ENCODE measurements at places on chromosomes 12 and 14. TPM values are rescaled to one million over a fixed set of nuclear protein-coding genes. Genes with fewer than 3 reads are reported as not detected.
A peak's percentile ranks its signal among the peaks of the same experiment; 100 is the strongest.

DNA sequence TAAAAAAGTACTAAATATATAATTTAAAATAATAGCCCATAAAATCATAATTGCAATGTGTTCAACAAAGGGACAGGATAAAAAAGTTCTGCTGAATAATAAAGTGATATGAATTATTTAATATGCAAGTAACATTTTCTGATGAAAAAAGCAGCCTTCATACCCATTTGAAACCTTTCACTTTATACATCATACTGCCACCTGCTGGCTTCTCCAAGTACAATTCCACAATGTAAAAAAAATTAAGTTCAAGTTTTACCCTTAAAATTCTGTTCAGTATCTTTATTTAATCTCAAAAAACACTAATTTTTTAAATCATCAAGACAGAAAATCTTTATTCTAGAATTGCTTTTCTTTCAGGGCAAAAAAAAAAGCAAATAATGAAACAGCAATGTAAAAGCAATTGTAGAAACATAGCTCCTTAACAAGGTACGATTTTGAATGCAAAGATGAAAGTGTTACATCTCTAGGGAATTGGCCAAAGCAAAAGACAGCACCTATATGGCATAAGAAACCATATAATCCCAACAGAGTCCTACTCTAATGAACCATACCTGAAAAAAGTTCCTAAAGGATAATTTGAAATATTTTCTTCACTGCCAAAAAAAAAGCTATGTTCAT lies 15.0 kb downstream of the MDM1 start:
- no peak for DNase-seq

DNA sequence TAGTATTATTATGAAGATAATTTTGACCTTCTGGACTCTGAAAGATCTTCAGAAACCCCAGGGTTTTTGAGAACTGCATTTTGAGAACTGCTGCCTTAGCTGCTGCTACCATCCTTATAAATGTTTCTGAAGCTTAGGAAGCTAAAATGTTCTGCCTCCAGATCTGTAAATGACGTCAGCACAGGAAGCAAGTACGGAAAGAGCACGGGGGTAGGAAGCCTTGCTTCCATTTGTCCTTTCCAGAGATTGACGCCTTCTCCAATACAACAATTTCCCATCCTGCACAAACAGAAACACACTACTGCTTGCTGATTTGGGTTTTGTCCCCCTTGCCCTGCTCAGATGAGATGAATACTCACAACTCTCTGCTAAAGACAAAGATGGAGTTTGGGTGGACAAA lies 17.9 kb downstream of the RAD52 start:
- DNase-seq = no peak

DNA sequence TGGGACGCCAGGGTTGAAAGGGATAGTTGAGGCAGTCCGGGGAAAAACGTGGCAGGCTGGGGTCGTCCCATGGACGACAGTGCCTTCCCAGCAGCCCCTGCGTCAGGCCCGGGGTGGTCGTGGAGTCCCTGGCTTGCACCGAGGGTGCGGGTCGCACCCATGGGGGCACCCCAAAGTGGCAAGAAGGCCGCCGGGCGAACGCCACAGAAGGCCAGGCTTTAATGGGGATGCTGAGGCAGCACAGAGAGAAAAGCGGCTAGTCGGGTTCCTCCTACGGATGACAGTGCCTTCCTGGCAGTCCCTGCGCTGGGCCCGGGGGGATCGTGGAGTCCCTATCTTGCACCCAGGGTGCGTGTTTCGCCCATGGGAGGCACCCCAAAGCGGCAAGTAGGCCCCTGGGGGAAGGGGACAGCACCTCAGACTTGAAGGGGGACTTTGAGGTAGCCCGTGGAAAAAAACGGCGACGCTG lies 158.6 kb upstream of the ALG10B start:
- no peak for DNase-seq

- no peak for DNase-seq
These were observed 28.7 kb upstream of the FOS start for GRCh38 chr14:75249958-75250336.

- DNase-seq = no peak
These were observed 2.4 kb upstream of the ASB2 start for GRCh38 chr14:93978735-93979134.

- no peak for DNase-seq
These were observed 3.5 kb downstream of the RFX4 start for GRCh38 chr12:106586278-106586802.

DNA sequence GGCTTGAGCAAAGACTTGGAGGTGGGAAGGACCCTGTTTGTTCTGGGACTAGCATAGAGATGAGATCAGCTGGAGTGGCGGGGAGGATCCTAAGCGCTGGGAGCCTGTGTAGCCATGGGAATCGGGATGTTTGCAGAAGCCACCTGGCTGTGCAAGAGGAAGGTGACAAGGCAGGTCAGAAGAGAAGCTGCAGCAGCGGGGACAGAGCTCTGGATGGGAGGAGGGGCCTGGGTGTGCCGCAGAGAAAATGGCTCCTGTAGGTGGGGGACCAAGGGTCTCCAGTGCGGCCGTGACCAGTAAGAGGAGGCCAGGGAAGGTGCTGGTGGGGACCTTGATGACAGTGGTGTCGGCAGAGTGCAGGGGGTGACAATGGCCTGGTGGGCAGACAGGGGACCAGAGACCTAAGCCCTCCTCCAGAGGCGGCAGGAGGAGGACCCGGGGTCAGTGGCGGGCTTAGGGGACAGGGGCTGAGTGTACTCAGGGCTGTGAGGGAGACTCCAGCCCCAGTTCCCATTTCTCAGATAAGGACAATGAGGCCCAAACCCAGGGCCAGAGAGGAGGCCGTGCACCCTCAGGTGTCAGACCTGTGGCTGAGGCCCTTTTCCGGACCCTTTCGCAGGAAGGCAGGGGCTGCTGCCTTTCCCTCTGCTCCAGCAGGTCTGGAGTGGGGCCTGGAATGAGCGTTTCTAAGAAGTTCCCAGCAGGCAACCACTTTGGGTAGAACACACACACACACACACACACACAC lies 206.6 kb upstream of the RTL1 start:
- DNase-seq = no peak

GRCh38 chr12:91890742-91891141 lies 254.9 kb downstream of the BTG1 start:
- no peak for DNase-seq

DNA sequence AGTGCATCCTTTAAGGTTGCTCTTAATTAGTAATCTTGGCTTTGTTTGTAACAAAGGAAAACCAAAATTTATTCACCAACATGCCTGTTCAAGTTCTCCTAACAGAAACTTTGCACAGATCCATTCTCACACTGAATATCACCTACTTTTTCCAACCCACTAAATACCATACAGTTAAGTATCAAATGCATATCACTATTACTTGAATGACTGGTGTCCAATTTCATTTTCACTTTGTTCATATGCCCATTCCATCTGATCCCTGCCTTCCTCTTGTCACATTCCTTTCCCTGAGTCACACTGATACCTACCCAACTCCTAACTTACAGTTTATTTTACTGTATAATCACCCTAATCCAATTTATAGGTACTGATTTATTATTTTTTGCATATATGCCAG lies 286.4 kb downstream of the NELL2 start:
- no peak for DNase-seq

- no peak for DNase-seq
These were observed 133.0 kb downstream of the NDUFA12 start for GRCh38 chr12:94870511-94870910.

GRCh38 chr14:94340533-94340932 lies 17.4 kb upstream of the SERPINA6 start:
- no peak for DNase-seq

- DNase-seq = peak; percentile 3
These were observed 508.2 kb upstream of the ATP2B1 start for GRCh38 chr12:90216815-90217214.

- no peak for DNase-seq
These were observed 210.1 kb upstream of the PELI2 start for GRCh38 chr14:55908106-55908505.

GRCh38 chr14:69314327-69314726 lies 54.4 kb downstream of the GALNT16 start:
- DNase-seq = no peak

DNA sequence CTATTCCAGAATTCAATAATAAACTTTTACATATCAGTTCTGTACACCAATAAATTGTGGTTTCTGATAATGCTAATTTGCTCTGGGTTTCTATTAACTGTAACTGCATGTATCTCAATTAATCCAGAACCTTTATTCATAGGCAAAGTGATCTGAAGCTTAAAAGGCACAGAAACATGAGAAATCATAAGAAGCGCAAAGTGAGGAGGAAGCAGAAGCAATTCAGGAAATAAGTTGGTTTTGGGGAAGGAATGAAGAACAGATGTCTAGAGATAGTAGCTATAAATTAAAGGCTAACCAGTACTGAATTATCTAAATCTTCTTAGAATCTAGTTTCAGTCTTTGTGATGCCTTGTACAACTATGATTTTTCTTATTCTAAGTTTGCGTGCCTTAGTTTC lies 24.6 kb downstream of the KERA start:
- DNase-seq = no peak

DNA sequence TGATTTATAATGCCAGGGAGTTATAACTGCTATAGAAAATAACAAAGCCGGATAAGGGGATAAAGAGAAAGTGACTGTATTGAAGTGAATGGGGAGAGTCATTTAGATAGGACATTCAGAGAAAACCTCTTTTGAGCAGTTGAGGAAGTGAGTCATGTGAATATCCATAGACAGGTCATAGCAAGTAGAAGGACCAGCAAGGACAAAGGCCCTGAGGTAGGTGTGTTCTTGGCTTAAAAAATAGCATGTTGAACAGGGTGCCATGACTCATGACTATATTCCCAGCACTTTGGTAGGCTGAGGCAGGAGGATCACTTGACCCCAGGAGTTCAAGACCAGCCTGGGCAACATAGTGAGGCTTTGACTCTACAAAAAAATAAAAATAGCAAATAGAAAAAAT lies 51.5 kb upstream of the RAP1B start:
- DNase-seq = no peak

GRCh38 chr14:75539162-75539560 lies 16.9 kb downstream of the BATF start:
- no peak for DNase-seq

- DNase-seq = no peak
These were observed 69.8 kb downstream of the LIN7A start for GRCh38 chr12:80867941-80868340.

- peak; percentile 58 for DNase-seq
These were observed at the start of gene ZBTB39 for GRCh38 chr12:57005980-57006808. TSS of gene ZBTB39 (minus strand) at chr12:57006546. CDS start at chr12:57004917, 1,629 bp downstream.

DNA sequence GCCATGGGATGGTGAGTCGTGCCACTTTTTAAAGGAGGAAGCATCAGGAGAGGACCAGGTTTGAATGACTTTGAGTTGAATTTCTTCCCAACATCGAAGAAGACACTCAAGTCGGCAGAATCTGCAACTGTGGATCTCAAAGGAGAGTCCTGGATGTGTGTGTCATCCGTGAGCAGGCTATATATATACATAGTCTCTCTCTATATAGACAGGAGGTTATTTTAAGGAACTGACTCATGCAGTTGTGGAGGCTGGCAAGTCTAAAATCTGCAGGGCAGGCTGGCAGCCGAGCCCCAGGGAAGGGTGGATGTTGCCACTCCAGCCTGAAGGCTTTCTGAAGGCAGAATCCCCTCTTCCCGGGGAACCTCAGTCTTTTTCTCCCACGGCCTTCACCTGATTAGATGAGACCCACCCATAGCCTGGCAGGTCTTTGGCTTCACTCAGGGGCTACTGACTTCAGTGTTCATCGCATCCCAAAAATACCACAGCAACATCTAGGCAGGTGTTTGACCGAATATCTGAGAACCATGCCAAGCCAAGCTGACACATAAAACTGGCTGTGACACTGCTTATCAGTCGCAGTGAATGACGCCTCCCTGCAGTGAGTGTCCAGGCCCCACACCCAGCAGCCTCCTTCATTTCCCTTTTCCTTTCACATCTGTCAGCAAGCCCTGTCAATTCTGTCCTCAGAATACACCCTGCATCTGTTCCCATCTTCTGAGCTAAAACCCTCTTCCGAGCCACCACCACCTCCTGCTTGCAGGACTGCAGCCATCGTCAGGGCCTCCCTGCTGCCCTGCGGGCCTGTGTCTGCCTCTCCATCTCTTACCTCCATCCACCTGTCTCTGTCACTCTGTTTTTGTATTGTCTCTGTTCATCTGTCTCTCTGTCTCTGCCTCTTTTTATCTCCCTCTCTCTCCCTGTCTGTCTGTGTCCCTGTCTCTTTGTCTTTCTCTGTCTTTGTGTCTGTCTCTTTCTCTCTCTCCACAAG lies 54.0 kb downstream of the ZNF664 start:
- no peak for DNase-seq

The DEPDC4 gene
- total RNA-seq = 0.97 TPM

The MYL2 gene
- total RNA-seq = not detected

The SSTR1 gene
- 0.50 TPM for total RNA-seq

The HOXC9 gene
- 3.0 TPM for total RNA-seq

The AGAP2 gene
- 2.6 TPM for total RNA-seq

The ADAMTS20 gene
- total RNA-seq = 0.28 TPM

The ANO4 gene
- total RNA-seq = 6.7 TPM

The RPL36AL gene
- total RNA-seq = 191 TPM

Data from adrenal gland (tissue), 19 donors.